Muscle of arm (tissue), 14 donors: ENCODE measurements at places on chromosomes 12 and 14. TPM values are rescaled to one million over a fixed set of nuclear protein-coding genes. Genes with fewer than 3 reads are reported as not detected.

- no peak for DNase-seq
Observed at GRCh38 chr12:66884091-66884490, 205.2 kb upstream of the GRIP1 start.

- DNase-seq: no peak
Observed at GRCh38 chr14:43418324-43418723, 1088.8 kb downstream of the FSCB start.

DNA sequence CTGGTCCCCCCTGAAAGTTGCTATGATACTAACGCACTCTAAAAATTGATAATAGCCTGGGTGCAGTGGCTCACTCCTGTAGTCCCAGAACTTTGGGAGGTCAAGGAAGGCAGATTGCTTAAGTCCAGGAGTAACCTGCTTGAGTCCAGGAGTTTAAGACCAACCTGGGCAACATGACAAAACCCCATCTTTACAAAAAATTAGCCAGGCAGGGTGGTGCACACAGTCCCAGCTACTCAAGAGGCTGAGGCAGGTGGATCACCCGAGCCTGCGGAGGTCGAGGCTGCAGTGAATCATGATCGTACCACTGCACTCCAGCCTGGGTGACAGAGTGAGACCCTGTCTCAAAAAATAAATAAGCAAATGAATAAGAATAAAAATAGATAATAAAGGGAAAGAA, 42.9 kb downstream of the HEATR5A start:
- DNase-seq: no peak

DNA sequence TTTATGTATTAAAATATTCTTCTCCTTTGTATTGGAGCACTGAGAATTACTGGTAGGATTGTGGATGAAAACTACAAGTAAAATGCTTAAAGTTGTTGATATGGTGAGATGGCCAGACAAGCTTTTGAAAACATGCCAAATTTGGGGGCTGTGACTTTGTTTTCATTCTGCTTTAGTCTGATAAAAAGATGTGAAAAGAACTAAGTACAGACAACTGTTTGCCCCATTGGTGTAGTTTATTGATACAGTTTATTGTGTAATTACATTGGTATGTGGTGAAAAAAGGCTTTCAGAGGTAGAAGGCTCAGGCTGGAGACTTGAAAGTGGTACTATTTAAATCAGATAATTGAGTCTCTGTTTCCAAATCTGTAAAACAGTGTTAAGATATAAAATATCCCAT, 746.8 kb downstream of the DIO2 start:
- no peak for DNase-seq

DNA sequence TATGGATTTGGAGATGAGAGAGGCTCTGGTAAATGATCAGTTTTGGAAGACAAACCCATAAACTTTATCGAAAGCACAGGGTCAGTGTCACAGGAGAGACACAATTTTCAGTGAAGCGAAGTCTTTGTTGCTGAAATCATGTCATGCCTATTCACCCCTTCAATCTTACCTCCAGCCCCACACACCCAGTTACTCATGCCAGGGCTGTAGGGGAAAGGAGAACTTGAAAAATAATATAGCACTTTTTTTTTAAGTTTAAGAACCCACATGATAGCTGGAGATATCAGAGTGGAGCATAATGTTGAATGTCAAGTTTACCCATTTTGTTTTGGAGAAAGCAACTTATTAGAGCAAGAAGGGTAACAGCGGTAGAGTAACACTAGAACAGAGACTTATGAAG, 107.4 kb downstream of the SSPN start:
- DNase-seq: no peak

DNA sequence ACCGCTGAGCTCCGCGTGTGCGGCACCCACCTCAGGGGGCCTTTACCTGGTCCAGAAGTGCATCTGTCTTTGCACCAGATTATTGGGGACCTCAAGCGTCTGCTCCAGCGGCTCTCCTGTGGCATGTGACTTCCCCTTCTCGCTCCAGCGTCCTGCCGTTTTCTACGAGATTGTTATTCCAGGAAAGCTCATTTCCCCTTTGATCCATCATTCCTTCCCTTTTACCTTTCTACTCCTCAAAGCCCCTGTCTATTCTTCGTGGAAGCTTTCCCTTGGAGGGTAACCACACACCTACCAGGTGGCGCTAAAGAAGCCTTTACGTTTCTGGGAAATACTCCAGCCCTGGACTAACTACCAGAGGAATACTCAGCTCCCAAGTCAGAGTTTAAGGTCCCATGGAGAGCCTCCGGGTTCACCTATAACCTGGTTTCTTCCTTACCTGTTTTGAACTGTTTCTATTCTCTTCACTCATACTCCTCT, 1.5 kb downstream of the FKBP4 start:
- DNase-seq: no peak

DNA sequence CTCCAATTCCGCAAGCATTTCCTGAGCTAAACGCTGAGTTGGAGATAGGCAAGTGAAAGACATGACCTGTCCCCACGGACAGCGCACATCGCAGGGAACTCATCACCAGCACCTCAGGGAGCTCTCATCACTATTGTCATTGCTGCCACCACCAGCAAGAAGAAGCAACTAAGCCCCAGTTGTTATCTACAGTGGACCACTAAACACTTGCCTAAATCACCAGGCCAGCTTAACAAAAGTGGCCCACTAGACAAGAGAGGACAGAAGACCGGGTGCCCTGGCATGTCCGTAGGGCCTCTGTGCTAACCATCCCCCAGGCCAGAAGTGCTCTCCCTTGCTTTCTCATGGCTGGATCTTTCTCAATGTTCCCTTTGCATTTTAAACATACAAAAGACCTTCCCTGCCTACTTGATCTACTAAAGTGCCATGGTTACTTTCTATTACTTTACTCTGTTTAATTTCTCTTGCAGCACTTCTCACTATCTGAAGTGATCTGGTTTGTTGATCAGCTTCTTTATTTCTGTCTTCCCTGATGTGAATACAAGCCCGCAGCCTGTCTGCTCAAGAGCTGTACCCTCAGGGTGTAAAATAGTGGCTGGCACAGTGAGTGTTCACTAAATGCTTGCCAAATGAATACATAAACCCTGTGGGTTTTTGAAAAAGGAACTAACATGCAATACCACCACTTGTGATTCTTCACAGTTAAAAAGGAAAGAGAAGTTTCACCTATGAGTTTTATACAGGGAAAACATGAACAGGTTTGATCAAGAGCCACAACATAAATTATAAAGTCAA, 60.9 kb upstream of the RFLNA start:
- no peak for DNase-seq

DNA sequence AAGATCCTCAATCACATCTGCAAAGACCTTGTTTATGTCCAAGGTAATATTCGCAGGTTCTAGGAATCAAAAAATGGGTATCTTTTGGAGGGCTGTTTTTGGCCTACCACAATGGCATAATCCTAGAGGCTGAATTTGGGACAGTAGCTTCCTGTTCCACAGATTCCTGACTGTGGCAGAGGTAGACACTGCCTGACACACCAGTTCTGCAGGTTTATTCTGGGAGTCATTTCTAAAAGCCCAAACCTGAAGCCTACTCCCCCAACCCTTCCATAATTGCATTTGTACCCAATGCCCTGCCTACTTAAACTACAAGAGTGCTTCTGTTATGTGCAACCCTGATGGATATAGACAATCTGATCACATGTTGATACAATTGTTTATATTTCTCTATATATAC, 378.9 kb downstream of the PCNX1 start:
- no peak for DNase-seq

GRCh38 chr12:54060975-54061778, 7.5 kb downstream of the HOXC4 start:
- DNase-seq: no peak

GRCh38 chr12:107134558-107134957, 41.2 kb upstream of the CRY1 start:
- no peak for DNase-seq

GRCh38 chr12:116393255-116393654, 115.8 kb upstream of the MED13L start:
- DNase-seq: no peak

GRCh38 chr14:90405755-90406154, 8.9 kb downstream of the CALM1 start:
- DNase-seq: no peak

GRCh38 chr14:105197211-105197641, 16.1 kb upstream of the NUDT14 start:
- DNase-seq: peak; percentile 85

GRCh38 chr12:34287986-34288962, 266.0 kb downstream of the ALG10 start:
- DNase-seq: no peak

DNA sequence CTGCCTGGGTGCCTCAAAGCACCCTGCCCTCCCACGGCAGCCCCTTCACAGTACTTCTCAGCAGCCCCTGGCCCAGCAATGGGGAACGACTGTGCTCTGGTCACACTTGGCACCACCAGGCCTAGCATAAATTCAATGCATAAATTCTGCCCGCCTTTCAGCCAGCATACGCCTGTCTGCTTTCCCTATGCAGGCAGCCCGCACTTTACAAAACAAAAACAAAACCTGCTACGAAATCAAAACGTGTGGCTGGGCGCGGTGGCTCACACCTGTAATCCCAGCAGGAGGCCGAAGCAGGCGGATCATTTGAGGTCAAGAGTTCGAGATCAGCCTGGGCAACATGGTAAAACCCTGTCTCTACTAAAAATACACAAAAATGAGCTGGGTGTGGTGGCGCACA, 33.5 kb downstream of the SNRNP35 start:
- DNase-seq: no peak

DNA sequence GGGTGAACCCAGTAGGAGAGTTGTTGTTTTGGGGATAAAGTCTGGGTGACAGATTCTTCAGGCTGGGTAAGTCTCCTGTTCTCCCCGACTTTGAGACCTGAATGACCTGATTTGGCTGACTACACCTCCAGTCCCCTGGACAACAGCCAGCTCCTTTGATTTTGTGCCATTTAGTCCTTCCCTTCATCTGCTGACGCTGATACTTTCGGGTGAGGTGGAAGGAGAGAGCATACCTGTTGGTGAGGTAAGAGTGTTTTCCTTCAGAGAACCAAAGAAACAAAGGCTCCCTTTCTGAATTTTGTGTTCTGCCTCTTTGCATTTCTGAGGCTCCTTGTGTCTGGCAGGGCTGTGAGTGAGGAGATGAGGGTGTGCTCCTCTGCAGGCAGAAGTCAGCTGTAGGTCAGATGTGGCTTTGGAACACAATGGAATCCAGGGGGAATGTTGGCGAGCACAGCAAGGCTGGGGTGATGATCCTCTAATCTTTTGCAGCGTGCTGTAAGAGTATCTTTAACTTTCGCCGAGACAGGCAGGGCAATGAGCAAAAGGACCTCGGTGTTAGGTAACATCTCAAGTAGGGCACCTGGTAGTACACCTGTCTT, 12.1 kb downstream of the ETV6 start:
- DNase-seq: no peak

DNA sequence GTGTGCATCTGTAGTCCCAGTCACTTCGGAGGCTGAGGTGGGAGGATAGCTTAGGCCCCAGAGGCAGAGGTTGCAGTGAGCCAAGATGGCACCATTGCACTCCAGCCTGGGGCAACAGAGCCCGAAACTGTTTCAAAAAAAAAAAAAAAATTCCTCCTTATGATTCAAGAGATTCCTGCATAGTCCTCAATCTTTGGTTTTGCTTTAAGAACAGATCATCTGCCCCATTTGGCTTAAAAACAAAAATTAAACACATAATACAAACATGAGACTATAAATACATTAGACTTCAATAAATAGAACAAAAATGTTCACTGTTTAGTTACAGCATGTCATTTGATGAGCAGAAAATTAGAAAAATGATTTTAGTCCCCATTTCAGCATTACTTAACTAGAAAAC, 131.2 kb downstream of the PAWR start:
- DNase-seq: no peak

The P2RX2 gene
- polyA plus RNA-seq: not detected

The MYH6 gene
- 7.7 TPM for polyA plus RNA-seq

The PSMB5 gene
- 211 TPM for polyA plus RNA-seq
